ENCODE measurements at places on chromosomes 3 and 15.

DNA sequence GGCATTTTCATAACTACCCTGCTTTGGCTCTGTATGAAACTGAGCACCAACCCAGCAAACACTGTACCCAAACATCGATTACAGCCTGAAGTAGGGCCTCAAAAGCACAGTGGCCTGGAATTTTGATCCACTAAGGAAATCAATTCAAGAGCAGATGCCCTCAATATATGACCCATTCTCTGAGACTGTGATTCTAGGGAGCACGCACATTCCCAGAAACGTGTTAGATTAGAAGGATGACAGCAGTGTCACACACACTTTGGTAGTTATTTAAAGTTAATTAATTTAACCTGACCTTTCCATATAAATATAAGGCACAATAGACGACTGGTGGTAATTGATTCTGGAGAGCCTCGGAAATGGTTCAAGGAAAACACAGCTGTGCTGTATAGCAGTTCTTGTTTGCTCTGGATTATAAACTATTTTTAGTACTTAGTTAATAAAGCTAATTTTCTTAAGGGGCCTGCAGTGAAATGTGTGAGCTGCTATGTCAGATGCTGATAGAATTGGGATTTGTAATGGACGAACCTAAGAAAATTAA is 126.3 kb upstream of the ZNF385D start:
- no peak for DNase-seq

DNA sequence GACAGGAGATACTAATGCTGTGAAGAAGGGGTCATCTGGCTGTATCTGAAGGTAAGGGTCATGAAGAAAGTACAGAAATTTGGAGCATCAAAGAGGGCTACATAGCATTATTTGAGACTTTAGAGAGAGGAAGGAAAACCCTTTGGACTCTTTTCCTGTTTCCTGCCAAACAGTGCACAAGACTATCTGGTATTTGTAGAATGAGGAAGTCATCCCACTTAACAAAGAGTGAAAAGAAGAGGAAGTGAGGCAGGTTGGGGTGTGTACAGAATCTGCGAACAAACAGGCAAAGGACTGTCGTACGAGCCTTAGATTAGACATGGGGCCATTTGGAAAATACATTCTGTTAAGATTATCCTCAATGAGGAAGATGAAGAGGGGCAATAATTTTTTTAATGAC is 546.8 kb upstream of the EPHA6 start:
- DNase-seq = no peak

DNA sequence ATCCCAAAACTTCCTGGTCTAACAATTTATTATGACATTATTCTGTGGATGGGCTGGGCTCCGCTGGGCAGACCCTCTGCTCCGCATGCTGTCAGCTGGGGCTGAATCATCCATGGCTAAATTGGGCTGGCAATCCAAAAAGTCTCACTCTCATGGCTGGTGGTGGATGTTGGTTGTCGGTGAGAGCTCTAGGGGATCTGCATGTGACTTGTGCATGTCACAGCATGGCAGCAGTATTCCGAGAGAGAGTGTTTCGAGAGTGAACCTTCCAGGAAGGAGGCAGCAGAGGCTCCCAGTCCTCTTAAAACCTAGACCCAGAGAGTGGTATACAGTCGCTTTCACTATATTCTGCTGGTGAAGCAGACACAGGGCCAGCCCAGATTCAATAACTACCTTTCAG is 9.9 kb downstream of the RARB start:
- DNase-seq = no peak

- DNase-seq = no peak
Measured at GRCh38 chr15:98719137-98719740, 70.9 kb downstream of the IGF1R start.

DNA sequence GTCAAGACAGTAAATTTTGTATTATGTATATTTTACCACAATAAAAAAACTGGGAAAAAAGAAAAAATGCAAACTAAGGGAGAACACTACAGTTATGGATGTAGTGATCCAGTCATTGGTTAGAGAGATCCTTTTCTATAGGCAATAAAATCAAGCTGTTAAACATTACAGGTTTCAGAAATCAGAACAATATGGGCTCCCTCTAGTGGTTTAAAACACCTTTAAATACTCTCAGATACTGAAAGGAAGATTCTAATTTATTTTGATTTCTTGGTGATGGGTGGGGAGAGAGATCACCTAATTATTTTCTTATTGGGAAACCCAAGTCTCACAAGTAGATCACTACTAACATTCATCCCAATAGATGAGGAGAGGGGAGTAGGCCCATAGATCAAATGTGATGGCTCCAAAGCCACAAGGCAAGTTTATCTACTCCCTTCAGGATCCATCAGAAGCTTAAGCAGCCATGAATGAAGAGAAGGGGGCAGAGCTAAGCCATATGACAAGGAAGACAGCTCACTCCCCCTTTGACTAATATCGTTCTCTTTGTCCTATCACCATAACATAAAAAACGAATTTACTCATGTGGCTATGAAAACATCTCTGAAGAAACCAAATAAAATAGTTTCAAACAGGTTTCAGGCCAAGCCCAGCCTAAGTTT is 118.6 kb downstream of the ANO10 start:
- no peak for DNase-seq

DNA sequence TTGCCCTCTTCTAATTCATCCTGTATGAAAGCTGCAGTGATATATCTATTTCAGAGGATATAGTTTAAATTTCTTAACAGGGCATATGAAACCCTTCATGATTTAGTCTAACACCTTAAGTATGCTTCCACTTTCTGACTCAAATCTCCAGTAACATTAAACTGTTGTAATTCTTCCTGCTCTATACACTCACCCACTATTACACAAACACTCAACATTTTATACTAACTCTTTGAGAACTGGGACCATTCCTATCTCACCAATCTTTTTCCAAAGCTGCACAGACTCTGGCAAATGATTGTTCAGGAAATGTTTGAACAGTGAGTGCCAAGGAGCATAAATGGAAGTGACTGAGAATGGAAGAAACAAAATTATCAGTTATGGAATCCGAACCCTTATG is 560.4 kb upstream of the DPPA4 start:
- no peak for DNase-seq

DNA sequence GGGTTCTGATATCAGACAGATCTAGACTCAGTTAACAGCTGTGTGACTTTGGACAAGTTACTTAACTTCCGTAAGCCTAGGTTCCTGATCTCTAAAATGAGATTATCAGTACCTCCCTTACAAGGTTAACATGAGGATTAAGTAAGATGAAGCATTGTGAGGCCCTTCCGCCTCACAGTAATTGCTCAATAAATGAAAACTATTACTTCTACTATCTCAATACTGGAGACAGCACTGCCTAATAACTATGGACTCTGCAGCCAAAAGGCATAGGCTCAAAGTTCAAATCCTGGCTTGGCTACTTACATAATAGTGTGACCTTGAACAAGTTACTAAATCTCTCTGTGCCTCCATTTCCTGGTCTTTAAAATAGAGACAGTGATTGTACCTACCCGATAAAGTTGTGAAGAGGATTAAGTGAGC is 82.0 kb upstream of the ATP11B start:
- no peak for DNase-seq

DNA sequence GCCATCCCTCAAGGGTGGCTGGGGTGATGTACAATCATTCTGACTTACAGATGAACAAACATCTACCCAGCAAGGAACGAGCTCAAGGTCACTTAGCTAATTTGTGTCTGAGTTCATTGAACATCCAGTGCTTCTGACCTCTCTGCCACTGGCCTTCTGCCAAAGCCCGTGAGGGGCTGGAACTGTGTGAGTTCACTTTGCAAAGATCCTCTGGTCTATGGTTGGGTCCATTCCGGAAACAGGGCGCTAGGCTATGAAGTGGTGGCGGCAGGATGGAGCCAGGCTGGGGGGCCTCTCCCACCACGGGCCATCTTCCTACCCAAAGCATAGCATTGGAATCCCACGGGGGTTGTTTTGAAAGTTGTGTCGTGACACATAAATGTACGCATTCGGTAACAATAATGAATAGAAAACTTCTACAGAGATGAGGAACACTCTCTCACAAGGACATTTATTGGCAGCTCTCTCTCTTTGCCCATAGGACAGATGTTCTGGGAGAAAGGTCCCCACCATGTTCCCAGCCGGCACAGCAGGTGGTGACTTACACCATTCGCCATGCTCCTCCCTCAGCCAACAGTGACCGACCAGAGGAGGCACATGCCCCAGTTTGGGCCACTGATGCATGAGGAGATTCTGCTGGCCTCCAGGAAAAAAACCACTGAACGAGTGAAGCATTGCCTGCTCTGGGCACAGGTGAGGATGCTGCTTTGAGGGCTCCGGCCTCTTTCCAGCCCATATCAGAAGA is 214.7 kb upstream of the CHRNA7 start:
- DNase-seq = no peak

GRCh38 chr15:73633991-73634495 is 854 bp upstream of the NPTN start:
- no peak for DNase-seq

GRCh38 chr3:37145611-37146010 is 28.8 kb downstream of the LRRFIP2 start:
- no peak for DNase-seq

DNA sequence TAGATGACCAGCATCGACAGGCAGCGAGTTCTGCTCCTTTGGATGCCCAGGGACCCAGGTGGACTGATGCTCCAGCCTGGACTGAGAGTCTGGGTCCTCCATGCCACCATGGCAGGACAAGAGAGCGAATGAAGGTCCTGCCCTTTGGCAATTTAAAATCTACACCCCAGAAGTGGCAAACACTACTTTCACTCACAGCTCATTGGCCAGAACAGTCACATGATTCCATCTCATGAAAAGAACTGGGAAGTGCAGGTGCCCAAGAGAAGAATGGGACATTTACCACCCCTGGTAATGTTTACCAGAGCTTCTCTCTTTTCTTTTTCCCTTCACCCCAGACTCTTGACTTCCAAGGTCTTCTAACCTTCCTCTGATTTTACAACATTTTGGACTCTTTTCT is 87.8 kb upstream of the SLCO3A1 start:
- DNase-seq = no peak

DNA sequence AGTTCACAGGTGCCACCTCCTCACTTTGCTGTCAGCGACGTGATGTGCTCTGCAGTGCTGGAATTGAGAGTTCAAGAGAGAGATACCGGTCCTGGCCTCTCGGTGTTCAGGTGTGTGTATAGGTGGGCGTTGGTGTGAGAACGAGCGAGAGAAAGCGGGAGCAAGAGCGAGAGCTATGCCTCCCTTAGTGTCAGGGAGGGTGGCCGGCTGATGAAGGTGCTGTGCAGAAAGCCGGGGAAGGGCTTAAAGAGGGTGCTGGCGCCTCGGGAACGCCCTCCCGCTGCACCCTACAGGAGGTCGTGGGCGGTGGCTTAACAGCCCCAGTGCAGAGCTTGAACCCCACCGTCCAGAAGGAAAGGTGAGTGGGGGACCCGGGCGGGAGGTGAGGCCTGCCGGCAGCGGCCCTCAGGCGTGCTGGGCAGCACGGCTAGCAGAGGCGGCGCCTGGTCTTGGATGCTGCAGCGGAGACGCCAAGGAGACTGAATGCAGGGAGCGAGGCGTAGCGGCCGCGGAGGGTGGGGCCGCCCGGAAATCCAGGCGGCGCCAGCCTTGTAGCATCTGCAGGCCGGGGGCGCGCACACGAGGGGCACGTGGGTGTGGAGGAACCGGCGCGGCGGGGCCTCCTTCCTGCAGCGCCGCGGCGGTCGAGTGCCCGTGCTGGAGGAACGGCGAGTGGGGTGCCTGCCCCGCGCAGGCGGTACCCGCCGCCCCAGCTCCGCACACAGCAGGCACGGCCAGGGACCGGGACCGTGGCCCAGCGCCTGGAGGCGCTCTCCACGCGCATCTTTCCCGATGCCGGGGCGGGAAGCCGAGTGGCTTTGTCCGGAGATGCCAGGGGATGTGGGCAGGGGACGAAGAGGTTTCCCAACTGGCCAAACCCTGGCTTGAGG is 246.8 kb upstream of the TOPAZ1 start:
- DNase-seq = no peak

GRCh38 chr3:131477813-131478212 is 25.0 kb downstream of the MRPL3 start:
- DNase-seq = no peak

- DNase-seq = no peak
Measured at GRCh38 chr3:63970631-63971475, 52.4 kb downstream of the PSMD6 start.

DNA sequence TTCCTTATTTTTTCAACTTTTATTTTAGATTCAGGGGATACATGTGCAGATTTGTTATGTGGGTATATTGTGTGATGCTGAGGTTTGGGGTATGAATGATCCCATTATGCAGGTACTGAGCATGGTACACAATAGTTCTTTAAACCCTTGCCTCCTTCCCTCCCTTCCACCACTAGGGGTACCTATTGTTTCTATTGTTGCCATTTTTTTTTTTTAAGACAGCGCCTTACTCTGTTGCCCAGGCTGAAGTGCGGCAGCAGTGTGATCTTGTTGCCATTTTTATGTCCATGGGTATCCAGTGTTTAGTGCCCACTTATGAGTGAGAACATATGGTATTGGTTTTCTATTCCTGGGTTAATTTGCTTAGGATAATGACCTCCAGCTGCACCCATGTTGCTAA is 117.3 kb upstream of the FAM3D start:
- DNase-seq = no peak

DNA sequence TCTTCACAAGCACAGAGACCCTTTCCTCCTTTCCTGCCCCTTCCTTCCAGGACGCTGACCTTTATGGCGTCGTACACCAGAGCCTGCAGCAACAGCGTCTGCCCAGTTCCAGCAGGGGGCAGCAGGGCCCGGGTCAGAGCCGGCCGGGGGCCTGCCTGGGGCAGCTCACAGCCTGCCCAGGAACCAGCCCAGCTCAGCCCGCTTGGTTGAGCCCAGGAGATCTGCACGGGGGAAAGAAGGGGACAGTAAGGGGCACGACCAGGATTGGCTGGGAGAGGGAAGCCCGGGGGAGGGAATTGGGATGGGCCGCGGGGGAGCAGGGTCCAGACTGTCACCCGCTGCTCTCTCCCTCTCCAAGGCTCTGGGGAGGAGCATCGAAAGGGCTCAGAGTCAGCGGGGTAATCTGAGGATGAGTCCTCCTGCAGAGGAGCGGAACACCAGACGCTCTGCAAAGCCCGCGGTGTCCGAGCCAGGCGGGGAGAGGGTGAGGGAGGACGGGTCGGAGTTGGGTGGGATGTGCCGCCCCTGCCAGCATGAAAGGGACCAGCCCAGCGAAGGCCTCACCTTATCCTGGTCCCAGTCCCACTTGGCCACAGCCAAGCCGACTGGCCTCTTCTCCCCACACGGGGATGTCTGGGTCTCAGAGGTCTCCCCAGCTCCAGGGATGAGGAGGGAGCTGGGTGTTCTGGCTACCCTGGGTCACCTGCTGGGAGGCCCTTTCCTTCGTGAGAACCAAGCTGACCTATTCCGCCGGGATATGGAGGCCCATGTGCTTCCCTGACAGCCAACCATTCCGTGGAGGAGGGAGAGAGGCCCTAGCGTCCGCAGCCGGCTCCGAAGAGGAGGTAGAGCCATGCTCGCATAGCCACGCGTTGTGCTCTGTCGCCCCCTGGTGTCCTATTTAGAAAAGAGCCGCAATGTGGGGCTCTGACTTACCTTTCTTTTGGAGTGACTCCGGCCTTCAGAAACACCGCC is 7.4 kb upstream of the IGDCC3 start:
- peak; percentile 79 for DNase-seq

- no peak for DNase-seq
Measured at GRCh38 chr3:58452176-58452575, 18.5 kb upstream of the PDHB start.

Data from stimulated activated effector memory CD8-positive, alpha-beta T cell treated with anti-CD3 and anti-CD28 coated beads, Interleukin-12 subunit alpha, Interleukin-12 subunit beta, amount 100 ng/mL, for 72 hours (primary cell).